ENCODE measurements at places on chromosomes 3 and 15.

GRCh38 chr15:60576044-60576443, 97.1 kb upstream of the ICE2 start:
- no peak for DNase-seq

DNA sequence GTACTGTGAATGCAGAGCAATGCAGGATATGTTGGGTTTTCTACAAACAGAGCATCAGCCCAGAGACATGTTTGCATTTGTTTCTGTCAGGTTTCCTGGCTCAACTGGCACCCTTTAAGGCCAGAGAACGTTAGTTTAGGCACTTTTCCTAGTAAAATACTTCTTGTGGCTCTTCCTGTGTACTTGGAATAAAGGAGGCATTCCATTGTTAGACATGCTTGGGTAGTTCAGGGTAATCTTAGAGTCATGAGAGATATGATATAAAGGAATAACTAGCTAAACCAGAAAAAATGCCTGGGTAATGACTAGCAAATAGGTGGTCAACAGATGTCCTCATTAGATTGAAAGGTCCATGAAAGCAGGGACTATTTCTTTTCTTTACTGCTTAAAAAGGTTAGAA, 60.4 kb upstream of the RBM5 start:
- no peak for DNase-seq

GRCh38 chr3:14268897-14269296, 90.3 kb downstream of the LSM3 start:
- DNase-seq, result no peak

- no peak for DNase-seq
Observed at GRCh38 chr15:34861214-34861613, 65.9 kb upstream of the ACTC1 start.

DNA sequence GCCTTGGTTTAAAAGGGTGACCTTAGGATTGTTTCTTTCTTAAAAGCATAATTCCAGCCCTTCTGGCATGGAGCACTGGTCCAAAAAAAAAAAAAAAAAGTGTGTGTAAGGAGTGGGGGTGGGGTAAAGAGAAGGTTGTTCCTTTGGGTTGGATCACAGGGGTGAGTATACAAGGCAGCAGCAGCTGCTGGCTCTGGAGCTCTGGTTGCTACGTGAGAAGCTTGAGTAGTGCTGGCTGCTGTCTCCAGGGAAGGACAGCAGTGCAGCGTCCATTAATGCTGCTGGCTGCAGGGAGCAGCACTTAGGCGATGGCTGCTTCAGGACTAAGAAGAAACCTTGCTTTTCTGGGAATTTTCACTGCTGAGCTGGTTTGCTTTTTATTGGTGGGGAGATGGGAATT, 2.3 kb downstream of the SETD5 start:
- peak; percentile 96 for DNase-seq

GRCh38 chr3:195609229-195609628, 25.5 kb upstream of the APOD start:
- no peak for DNase-seq

DNA sequence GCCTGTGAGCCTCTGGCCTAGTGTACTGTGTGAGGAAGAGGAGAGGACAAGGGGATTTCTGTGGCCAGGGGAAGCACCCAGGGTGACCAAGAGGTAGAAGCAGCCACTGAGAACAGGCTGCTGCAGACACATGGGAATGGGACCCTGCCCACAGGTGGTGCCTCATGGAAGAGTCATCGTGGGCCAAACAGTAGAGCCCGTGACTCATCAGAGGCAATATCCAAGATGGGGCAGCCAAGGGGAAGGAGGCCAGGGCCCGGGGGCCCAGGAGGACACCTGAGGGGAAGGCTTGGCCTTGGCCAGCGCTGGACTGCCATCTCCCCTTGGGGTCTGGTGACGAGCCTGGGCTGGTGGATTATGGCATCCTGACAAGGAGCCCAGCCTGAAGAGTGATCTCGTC, 275.0 kb upstream of the LYSMD4 start:
- no peak for DNase-seq

All from NCI-H82 (cell line).